ENCODE measurements at places on chromosomes 3 and 15.

- no peak for DNase-seq
These were observed 150.7 kb downstream of the OPA1 start for GRCh38 chr3:193743702-193744047.

DNA sequence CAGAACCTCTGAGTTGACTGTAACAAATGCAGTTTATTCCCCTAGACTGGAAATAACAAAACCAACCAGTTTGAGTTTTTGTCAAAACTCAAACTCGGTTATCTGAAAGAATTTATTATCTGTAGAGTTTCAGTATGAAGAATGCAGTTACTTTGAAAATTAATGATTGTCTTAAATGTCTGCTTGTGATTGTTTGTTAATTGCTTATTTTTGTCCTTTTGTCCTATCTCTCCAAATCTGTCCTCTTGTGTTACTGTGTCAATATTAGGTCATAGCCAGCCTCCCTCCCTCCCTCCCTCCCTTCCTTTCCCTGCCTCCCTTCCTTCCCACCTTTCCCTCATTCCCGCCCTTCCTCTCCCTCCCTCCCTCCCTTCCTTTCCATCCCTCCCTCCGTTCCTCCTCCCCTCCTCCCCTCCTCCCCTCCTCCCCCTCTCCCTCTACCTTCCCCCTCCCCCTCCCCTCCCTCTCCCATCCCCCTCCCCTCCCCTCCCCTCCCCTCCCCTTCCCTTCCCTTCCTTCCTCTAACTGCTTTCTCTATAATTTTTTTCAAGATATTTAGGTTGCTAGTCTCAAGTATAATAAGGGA lies 153.5 kb downstream of the FNDC3B start:
- no peak for DNase-seq

DNA sequence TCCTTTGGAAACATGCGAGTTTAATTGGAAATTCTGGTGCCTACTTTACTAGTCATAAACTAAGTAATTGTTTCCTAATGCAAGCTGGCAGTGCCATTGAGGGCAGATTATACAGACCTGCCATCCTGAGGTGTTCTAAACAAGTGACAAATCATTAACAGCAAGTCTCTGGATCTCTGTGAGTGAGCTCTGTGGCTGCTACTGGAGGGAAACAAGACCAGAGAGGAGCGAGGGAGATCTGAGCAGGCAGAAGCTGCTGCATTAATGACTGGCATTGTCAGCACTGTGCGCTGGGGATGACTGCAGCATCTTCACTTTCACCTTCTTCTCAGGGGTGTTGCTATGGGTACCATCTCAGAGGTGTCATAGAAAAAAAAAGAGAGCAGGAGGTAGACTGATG lies 308.4 kb upstream of the DPH6 start:
- DNase-seq: no peak

GRCh38 chr3:31833391-31834190 lies 147.5 kb downstream of the OSBPL10 start:
- no peak for DNase-seq

- no peak for DNase-seq
These were observed 20.2 kb upstream of the TMEM41A start for GRCh38 chr3:185519021-185519420.

GRCh38 chr3:156038869-156039268 lies 81.5 kb upstream of the KCNAB1 start:
- peak; percentile 17 for DNase-seq

- no peak for DNase-seq
These were observed 533.4 kb downstream of the FOXP1 start for GRCh38 chr3:71050166-71050537.

DNA sequence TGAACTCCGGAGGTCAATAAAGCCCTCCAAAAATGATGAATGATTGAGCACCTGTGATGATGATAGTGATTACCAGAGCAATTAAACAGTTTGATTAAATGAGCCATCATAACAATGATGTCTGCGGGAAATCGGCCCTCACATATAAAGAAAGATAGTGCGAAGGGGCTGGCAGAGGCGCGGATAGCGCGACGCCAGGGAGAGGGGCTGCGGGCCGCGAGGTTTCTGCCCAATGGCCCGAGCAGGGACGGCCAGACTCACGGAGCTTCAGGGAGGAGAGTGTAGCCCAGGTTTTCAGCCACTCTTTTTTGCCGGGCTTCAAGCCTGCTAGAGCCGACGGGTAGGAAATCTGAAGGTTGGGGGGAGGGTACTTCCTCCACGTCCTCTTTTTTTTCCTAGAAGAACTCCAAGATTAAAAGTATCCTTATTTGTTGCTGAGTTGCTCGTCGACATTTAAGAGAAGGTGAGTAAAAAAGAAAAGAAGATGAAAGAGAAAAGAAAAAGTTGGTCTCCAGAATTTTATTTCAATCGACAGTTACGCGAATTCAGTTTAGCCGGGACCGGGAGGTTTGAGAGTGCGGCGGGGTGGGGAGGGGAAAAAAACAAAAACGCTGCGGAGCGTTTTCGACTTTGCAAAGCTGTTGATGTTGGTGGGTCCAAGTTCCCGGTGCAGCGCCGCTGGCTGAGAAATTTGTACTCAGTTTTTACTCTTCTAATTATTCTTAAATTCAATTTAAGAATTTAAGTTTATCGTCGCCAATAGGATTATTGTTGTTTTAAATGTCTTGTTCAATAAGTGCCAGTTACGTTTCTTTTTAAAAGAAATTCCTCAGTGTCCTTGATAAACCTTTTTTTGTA lies 2.2 kb upstream of the MEIS2 start:
- DNase-seq: peak; percentile 48

DNA sequence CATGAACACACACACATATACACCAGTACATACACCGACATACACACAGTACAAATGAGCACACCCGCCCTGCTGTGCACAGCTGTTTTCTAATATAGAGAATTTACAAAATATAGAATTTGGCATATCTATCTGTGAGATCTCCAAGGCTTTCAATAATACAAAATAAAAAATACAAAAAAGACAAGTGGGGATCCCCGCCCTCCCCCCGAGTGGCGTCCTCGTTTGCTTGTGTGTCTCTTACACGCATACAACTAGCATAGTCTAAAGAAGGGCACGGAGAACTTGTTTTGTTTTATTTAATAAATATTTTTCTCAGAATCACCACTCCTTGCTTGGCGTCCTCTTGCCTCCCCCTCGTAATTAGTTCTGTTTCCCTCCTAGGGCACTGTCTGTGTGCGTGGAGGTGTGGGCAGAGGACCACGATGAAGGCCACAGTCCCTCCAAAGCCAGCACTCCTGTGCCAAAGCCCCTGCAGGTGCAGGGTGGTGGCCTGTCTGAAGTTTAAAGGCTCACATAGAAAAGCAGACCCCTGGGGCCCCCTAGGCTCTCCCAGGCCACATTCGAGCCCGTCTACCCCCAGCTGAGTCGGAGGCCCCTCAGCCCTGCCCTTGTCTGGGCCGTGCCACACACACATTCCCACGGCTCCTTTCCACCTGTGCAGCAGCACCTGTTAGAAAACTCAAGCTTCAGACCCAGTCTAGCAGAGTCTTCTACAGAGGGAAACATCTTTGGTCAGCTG lies 82.1 kb downstream of the SEC22A start:
- DNase-seq: no peak

- peak; percentile 57 for DNase-seq
These were observed 9.7 kb downstream of the ITIH4 start for GRCh38 chr3:52820736-52821135.

GRCh38 chr3:51974963-51975851 lies at the start of gene ABHD14A:
Gene ABHD14A (plus strand): TSS chr3:51975064. CDS start chr3:51975136, 72 bp downstream.
- DNase-seq: peak; percentile 47

DNA sequence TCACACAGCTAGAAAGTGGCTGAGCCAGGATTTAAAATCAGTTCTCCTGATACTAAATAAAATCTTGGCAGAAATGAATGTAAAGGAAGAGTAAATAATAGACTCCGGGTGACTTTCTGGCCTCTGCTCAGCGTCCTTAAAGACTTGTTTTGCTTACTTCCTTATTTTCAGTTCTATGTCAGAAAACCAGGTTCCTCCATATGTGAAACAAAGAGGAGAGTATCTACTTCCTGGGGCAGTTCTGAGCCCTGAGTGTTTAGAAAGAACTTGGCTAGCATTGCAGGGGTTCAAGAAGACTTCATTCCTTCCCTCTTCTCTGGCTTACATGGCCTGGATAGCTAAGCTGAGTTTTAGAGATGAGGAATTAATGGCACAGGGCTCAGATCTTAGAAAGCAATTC lies 222.8 kb upstream of the TLE3 start:
- peak; percentile 28 for DNase-seq

DNA sequence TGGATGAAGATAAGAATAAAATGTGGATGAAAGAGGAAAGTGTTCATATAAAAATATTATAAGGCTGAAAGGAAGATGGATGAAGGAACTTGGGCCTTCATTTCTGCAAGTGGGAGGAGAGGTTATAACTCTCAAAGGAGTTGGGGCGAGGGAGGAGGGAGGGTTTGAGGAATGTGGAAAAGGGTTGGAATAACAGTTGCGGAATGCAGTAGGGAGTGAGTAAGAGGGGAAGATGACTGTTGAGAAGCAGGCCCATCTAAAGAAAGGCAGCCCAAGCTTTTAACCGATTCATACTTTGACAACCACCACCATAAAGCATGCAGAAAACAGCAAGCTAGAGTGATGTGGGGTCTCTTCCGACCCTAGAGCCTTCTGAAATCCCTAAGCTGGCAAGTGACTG lies 8.3 kb upstream of the TM4SF4 start:
- no peak for DNase-seq

GRCh38 chr15:60795471-60795870 lies 316.5 kb upstream of the ICE2 start:
- DNase-seq: no peak

GRCh38 chr3:136653628-136654027 lies 98.5 kb downstream of the STAG1 start:
- peak; percentile 12 for DNase-seq

GRCh38 chr15:65944404-65944803 lies 75.1 kb downstream of the RAB11A start:
- no peak for DNase-seq

DNA sequence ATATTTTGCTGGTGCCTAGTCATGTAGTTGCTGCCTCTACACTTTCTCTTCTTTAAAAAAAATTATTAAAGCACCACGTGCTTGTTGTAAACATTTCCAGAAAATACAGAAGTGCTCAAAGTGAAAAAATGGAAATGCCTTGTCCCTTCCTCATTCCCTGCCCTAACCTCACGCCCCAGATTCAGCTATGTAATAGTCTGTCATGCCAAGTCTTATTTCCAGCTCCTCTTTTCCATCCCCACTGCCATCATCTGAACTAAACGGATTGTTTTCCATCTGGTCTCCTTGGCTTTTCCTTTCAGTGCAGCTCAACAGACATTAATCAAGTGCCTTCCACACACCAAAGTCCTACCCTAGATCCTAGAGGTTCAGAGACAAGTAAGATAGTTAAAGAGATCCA lies 15.5 kb downstream of the ZNF774 start:
- no peak for DNase-seq

- DNase-seq: no peak
These were observed 46.5 kb downstream of the EXOG start for GRCh38 chr3:38542401-38543298.

GRCh38 chr3:62607287-62608029 lies 234.1 kb upstream of the FEZF2 start:
- DNase-seq: no peak

GRCh38 chr3:160458151-160458550 lies 8.6 kb upstream of the TRIM59 start:
- DNase-seq: no peak

- no peak for DNase-seq
These were observed 28.1 kb downstream of the RPSA start for GRCh38 chr3:39434574-39434973.

DNA sequence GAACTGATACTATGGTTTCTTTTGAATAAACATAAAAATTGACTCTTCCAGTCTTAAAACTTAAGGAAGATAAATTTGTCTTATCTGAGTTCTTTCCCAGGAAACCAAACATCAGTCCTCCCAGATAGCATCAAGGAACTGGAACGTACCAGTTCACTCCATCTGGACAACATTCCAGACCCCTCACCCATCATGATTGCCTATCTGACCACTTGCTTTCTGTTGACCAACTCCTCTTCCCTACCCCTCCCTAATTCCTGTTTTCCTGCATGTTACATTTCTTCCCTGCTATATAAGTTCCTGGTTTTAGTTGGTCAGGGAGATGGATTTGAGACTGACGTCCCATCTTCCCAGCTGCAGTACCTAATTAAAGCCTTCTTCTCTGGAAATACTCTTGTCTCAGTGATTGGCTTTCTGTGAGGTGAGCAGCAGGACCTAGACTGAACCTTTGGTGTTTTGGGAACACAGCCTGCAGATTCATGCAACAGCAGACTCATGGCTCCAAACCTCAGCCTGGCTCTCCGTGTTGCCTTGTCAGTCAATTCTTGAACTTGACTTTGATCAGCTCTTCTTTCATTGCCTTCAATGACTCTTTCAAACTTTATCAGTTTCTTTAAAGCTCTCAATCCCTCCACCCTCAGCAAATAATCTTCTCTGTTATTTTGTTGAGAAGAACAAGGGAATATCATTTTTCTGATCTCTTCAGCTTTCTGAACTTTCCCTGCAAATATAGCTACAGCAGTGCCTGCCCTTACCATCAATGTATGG lies 123.6 kb downstream of the RPL22L1 start:
- DNase-seq: no peak

DNA sequence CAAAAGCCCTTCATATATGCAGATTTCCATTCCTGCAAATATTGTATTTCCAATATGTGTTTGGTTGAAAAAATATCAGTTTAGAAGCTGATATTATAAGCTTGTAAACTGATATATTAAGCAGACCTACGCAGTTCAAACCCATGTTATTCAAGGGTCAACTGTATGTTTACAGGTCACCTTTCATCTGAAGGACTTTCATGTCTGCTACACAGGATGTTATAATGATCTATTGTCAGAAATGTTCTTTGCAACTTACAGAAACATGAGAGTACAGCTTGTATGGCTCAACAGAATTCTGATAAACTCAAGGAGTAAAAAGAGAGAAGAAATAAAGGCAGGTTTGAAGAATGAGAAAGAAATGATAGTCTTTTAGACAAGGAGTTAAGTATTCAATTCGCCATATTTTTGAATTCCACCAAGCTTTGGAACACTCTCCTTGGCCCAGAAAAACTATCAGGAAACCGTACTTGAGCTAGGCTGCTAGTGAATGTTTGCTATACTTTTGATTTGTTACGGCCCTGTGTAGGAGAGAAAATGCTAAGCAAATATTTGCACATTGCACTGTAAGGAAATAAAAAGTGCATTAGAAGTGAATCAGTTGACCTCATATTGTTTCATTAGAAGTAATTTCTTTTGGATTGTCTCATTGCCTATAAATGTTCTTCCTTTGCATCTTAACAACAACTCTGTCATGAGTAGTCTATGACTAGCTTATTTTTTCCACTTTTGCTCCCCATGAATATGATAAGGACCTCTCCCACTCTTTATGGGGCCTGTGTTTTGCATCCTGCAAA lies 81.2 kb downstream of the NEK11 start:
- DNase-seq: no peak

DNA sequence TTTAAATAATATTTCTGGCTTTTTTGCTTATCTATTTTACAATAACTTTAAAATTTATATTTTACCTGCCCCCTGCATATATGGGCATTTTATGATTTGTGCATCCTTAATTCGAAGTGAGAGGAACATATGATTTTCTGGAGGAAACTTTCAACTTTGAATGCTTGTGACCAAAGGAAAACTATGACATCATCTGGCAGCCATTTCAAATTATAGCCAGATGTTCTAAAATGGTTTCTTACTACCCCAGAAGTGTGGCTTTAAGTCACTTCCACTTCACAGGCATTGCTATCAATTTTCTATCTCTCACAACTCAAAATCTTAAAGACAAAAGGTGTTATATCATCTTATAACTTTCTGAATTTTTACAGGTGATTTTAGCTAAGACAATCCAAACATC lies 508.8 kb downstream of the RBMS3 start:
- DNase-seq: peak; percentile 26

Data from OCI-M1 (cell line).